Activated CD8-positive, alpha-beta memory T cell treated with anti-CD3 and anti-CD28 coated beads for 24 hours (primary cell): ENCODE measurements at places on chromosomes 1 and 21.

- DNase-seq: no peak
Measured at GRCh38 chr1:63537940-63538339, 14.6 kb downstream of the EFCAB7 start.

- no peak for DNase-seq
Measured at GRCh38 chr21:18620436-18620835, 216.9 kb upstream of the TMPRSS15 start.

DNA sequence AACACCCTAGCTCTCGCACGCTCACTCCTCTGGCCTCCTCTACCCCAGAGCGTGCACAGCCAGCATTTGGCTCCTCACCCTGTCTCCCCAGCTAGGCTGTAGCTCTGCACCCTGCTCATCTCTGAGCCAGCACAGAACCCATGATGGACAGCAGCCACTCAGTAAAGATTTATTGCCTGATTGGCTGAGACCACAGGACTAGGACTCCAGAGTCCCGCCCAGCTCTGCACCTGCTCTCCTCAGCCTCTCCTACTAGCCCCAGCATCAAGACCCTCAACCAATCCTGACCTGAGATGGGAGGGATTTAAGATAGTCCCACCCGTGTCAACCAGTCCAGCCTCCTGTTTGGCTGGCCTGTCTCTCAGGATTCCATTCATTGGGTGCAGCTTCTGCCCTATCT lies 9.3 kb downstream of the C1QB start:
- no peak for DNase-seq

DNA sequence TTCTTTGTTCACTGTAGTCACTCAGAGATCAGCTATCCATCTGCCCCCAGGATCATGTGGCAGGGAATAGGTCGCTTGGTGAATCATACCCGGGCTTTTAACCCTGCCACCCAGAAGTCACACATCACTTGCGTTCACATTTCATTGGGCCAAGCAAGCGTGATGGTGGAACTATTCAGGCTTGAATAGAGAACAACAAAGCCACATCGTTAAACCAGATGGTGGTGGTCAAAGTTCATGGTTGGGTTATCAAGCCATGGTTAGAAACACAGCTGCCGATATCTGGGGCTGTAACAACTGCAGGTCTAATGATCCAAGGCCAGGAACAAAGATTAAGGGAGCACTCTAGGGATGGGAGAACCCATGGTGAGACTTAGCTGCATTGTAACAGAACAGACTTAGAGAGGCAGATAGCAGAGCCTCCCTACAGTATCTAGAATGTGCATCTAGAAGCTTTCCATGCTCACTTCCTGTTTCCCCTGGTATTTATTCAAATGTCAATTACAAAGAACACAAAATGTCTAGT lies 40.0 kb upstream of the PTPRC start:
- DNase-seq: no peak

- no peak for DNase-seq
Measured at GRCh38 chr1:59201341-59201740, 95.6 kb upstream of the FGGY start.

- no peak for DNase-seq
Measured at GRCh38 chr1:111837393-111837792, 81.7 kb downstream of the DDX20 start.

DNA sequence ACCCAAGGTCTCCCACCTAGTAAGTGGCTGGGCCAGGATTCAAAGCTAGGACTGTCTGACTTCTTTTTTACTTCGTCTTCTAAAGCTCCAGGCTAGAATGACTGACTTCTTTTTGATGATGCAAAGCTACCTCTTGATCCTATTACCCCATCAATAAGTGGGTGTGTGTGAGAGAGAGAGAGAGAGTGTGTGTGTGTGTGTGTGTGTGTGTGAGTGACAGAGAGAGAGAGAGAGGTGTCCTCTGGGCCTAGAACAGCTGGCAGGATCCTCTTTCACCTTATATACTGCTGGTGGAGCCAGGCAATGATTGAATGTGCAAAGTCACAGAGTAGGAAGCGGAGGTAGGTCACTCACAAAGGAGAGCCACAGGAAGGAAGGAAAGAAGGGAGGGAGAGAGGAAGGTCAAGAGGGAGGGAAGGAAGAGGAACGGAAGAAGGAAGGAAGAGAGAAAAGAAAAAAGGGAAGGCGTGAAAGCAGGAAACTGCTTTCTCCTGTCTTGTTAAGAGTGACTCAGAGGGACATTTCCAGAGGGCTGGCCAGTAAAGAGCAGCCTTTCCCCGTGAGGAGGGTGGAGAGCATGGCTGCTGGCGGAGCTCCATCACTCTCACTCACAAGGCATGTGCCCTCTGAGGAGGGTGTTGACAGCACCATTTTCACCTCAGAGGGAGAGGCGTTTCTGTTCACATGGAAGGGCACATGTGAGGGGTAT lies 68.9 kb downstream of the CDC7 start:
- no peak for DNase-seq

DNA sequence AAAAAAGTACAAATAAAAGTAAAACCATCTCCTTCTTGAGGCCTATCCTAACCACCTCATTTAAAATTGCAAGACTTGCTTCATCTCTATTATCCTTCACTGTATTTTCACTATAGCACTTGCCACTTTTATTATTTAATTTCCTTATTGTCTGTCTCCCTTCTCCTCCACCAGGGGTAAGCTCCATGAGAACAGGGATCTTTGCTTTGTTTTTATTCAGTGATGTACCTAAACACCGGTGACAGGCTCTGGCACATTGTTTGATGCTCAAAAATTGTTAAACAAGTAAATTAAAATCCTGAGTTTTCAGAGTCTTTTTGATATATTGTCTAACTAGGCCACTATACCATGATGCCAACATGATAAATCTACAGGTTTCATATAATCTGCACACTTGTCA lies 17.2 kb upstream of the SPEN start:
- no peak for DNase-seq

GRCh38 chr1:227753999-227754711 lies 18.9 kb downstream of the SNAP47 start:
- DNase-seq: no peak

DNA sequence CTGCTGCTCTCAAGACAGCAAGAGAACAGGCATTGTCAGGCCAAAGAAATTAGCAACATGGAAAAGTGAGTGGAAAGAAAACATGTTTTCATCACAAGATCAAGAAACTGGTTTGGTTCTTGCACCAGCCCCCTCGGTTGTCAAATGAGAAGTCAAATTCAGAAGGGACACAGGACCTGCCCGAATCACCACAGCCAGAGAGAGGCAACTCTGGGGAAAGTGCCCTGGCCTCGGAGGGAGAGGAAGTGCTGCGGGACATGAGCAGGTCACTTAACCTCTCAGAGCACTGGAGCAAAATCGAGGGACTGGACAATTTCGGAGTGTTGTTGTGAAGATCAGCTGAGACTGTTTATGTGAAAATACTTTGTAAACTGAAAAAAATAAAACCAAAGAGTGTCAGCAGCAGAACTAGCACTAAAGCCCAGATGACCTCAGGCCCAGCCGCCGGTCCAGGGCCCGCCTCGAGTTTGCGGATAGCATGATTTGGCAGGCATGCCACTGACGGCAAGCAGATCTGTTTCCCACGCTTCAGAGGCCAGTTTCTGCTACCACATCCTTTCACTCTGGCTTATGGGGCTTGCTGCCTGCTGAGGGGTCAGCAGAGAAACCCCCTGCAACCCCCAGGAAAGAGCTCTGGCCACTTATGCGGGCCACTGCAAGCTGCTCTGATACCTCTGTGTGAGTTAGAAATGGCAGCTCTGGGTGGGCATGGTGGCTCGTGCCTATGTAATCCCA lies 32.1 kb downstream of the CD247 start:
- DNase-seq: peak; percentile 62

DNA sequence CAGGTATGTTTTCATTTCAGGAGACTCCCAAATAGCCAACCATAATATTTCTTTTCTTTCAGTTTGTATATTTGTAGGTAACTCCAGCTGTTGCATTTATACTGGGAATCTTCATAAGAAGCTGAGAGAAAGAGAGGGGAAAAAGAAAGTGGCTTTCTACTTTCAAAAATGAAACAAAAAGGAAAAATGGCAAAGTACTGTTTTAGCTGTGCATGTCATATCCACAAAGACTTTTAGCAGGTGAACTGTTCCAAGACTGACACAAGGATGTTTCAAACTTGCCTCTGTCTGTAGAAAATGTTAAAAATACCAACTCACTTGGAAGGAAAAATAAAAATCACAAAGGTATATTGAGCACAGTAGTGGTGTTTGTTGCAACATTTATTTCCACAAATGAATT lies 41.9 kb upstream of the CACYBP start:
- DNase-seq: no peak

- no peak for DNase-seq
Measured at GRCh38 chr1:18414872-18415447, 65.8 kb upstream of the KLHDC7A start.

- DNase-seq: no peak
Measured at GRCh38 chr21:14548779-14549178, 2.7 kb upstream of the SAMSN1 start.

DNA sequence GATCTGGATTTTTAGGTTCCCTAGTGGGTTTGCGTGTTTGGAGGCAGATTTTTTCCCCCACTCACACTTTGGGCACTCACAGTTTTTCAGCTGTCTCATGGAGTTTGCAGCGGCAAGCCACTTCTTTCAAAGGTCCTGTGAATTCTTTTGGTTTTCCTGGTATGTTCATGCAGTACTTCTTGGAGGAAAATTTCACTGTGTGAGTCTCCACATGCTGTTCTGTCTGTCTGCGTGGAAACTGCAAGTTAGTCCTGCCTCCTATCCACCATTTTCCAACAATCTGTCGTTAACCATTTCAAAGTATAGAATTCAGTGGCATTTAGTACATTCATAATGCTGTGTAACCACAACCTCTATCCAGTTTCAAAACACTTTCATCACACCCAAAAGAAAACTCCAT lies 793 bp upstream of the FMO1 start:
- DNase-seq: no peak

- DNase-seq: no peak
Measured at GRCh38 chr1:241990040-241990439, 8.9 kb downstream of the MAP1LC3C start.

- DNase-seq: no peak
Measured at GRCh38 chr1:53799141-53799540, 39.0 kb downstream of the NDC1 start.

- DNase-seq: peak; percentile 71
Measured at GRCh38 chr1:24384251-24385090, 29.1 kb downstream of the STPG1 start.

GRCh38 chr21:36065497-36066036 lies 4.3 kb upstream of the CBR1 start:
- no peak for DNase-seq

- no peak for DNase-seq
Measured at GRCh38 chr1:61135291-61135690, 52.9 kb downstream of the NFIA start.

- DNase-seq: no peak
Measured at GRCh38 chr1:14090062-14090461, 390.1 kb downstream of the PRDM2 start.

GRCh38 chr21:22444990-22445389 lies 1446.8 kb downstream of the NCAM2 start:
- DNase-seq: no peak

- no peak for DNase-seq
Measured at GRCh38 chr1:22267413-22268175, 124.7 kb upstream of the WNT4 start.

DNA sequence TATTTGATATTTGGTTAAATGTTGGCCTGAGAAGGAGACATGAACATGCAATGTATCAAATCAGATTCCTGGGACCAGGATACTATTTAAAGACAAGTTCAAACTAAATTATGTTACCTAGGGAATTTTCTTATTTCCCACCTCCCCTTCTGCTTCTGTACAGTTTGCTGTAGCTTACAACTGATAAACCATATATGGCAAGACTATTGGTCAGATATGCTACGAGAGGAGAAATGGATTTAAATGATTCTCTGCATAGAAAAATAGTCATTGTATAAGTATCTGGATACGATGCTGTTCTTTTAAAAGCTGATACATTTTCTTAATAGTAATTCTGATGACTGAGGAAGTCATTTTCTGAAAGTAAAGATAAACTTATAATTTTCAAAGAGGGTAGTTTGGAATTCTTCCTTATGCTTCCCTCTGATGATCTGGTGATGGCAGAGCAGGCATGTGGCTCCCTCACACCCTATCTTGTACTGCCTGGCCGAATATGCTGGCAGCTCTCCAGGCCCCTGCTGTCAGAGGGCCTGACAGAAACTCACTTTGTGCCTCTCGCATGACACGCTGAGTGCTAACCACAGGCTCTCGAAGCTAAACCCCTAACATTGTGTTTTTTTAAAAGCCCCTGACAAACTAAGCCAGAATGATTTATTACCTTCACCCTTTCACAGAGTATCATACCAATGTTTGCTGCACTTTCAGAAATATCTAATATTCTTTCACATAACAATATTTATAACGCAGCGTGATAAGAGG lies 19.4 kb downstream of the RRP15 start:
- no peak for DNase-seq

GRCh38 chr1:216216305-216216704 lies 206.9 kb downstream of the USH2A start:
- no peak for DNase-seq

- peak; percentile 26 for DNase-seq
Measured at GRCh38 chr1:160853754-160854153, 8.9 kb downstream of the CD244 start.

- DNase-seq: no peak
Measured at GRCh38 chr1:22210176-22210575, 67.3 kb upstream of the WNT4 start.

DNA sequence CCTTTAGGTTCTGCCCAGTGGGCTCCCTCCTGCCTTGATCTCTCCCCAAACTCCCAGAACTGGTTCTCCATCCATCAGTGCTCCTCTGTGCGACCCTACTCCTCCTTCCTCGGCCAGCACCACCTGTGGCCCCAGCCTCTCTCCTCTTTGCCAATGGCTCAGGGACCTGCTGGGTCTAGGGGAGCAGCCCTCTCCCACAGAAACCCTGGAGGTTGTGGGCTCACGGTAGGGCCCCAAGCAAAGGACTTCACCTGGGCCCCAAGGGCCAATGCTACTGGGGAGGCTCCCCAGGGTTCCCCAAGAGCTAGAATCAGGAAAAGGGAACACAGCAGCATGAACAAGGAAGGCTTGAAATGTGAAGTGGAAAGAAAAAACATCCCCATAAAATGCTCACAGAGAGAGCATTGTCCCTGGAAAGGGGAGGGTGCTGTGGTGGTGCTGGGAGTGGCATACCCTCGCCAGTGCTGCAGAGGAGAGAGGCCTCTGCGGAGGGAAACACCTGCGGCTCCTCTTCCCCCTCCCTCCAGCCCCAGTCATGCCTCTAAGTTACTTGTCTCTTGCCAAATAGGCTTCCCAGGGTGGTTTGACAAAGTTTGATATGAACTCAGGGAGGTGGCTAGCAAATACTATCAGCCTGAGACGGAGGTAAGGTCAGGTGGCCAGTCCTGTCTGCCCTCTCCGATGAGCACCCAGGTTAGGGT lies 2.5 kb downstream of the TMEM63A start:
- no peak for DNase-seq
